ENCODE measurements at places on chromosomes 1 and 21. TPM values are rescaled to one million over a fixed set of nuclear protein-coding genes. Genes with fewer than 3 reads are reported as not detected.

TTC34 gene
- polyA plus RNA-seq = 0.59 TPM

DNA sequence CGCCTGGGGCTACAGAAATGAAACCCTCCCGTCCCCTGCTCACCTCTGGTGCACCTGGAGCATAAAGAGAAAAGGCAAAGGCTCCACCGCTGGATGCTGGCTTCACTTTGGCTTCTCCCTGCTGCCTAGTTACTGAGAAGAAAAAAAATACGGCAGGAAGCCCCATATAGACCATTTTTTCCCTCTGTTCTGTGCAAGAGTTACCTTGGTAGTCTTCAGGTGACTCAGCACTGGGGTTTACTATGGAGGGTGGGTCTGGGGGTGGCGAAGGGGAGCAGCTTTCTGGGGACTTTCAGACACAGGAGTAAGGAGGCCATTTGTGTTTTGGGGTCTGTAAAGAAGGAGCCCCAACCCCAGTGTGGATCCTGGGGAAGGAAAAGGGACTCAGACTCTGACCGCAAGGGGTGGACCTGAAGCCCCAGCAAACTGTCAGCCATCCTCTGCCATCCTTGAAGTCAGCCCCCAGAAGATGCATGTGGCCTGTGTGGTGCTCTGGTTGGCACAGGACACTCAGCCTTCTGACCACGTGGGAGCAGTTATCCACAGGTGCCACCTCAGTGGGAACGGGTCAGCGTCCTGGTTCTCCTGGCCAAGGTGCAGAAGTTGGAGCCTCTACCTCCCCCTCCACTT, 25.9 kb upstream of the EPS8L3 start:
- peak; percentile 17 for DNase-seq

DNA sequence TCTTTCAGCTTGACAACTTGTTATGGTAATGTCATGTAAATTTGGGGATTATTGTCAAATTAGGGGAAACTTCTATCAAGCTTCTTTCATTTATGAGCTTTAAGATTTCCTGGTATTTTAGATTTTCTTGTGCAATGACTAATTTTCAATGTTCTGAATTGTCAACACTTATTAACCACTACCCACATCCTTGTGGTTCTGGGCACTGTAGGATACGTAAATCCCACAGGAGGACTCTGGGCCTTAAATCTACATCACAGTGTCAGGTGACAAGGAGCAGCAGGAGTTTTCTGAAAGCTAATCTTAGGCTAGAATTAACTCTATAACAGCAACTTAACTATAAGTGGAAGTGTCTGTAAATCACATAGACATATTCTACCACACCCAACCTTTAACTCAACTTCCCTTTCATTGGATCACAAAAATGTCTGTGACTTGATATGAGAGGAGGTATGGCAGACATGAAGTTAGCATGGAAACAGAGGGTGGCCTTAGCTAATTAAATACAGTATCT, 397.7 kb downstream of the HLX start:
- no peak for DNase-seq

GRCh38 chr1:162530307-162530987, 31.1 kb upstream of the UAP1 start:
- DNase-seq = no peak

DNA sequence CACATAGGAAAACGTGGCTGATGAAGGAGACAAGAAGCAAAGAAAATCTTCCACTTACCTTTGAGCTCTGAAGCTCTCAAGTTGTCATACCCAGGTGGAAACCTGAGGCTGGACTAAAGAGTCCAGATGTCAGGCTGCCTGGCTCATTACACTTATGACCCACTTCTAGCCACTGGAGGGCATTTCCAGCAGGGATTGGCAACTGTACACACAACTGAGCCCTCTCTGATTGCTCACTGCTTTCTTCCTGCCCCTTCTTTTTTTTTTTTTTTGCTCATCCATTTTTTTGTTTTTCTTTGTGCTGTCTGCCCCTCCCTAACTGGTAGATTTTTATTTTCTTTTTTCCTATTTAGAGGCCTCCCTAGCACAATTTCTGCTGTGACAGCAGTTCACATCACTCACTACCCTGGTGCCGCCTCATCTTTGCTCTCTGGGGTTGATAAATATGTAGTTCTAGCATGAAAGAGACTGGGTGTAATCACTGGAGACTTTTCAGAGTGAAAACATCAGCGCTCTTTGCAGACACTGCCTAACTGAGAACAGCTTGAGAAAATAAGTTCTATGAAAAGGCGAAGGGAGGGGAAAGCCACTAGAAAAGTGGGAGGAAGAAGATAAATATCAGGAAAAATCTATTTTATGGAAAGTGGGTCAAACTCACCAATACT, 334.5 kb downstream of the NUF2 start:
- DNase-seq = no peak

FAM43B gene
- polyA plus RNA-seq = 0.22 TPM

- no peak for DNase-seq
These were observed 29.5 kb upstream of the RUNX3 start for GRCh38 chr1:24959623-24959975.

DNA sequence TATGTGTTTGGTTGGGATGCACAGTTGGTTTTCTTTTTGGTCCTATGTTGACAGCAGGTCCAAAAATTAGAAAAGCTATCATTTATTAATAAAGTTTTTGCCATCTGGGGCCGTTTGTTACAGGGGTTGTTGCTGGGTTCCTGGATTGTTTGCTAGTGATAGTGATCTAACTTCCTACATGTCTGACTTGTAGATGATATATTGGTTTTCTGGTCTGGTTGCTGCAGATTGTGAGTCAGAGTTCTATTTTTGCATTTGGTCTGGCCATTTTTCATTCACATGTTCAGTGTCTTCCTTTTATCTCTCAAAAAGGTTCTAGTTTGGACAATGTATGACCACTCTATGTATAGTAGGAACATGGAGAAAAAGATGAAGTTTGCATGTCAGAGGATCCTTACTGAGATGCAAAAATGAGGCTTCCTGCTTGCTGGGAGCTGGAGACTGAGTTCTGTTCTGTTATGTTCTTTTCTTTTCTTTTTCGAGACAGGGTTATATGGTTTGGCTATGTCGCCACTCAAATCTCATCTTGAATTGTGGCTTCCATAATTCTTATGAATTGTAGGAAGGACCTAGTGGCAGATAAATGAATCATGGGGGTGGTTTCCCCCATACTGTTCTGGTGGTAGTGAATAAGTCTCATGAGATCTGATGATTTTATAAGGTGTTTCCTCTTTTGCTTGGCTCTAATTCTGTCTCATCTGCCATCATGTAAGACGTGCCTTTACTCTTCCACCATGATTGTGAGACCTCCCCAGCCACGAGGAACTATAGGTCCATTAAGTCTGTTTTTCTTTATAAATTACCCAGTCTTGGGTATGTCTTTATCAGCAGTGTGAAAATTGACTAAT, 4.2 kb upstream of the NVL start:
- no peak for DNase-seq

TRAF3IP3 gene
- polyA plus RNA-seq = 1.2 TPM

DNA sequence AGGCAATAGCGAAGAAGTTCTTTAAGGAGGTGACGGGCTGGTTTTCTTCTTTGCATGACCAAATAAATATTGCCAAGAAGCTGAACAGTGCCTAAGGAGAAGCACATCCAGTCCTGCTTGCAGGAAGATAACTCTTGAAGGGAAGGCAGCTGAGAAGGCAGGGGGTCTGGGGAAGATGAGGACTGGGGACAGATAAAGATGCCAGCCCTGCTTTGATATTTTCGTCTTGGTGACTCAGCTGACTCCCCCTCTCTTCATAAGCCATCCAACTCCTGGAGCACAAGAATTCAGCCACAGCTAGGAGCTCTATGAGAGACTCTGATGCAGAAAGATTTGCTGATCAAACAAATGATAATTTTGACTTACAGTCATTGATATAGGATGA, 3.4 kb downstream of the CFAP45 start:
- no peak for DNase-seq

GRCh38 chr1:116537898-116538297, 32.9 kb downstream of the CD58 start:
- DNase-seq = no peak

FAM167B gene
- 2.3 TPM for polyA plus RNA-seq

MMEL1 gene
- 1.1 TPM for polyA plus RNA-seq

UBIAD1 gene
- polyA plus RNA-seq = 15.5 TPM

- no peak for DNase-seq
These were observed 33.4 kb downstream of the CENPF start for GRCh38 chr1:214636436-214636835.

KRTAP12-2 gene
- not detected for polyA plus RNA-seq

WLS gene
- polyA plus RNA-seq = 75.9 TPM

USP24 gene
- polyA plus RNA-seq = 11.5 TPM

DNA sequence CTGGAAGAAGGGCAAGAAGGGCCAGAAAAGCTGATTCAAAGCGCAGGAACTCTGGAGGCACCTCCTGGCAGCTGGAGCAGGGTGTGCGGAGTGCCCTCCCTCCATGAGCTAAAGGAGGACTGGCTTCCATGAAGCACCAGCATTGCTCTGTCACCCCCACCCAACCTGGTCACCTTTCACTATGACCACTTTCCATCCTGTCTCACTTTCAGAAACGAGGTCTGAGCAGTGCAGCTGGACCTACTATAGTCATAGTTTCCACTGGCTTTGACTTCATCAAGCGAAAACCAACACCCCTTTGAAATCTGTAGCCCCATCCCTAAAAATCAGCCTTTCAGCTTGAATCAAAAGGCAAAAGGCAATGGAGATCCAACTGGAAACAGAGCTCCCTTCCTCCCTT, 84.8 kb upstream of the CACNA1E start:
- DNase-seq = no peak

DNA sequence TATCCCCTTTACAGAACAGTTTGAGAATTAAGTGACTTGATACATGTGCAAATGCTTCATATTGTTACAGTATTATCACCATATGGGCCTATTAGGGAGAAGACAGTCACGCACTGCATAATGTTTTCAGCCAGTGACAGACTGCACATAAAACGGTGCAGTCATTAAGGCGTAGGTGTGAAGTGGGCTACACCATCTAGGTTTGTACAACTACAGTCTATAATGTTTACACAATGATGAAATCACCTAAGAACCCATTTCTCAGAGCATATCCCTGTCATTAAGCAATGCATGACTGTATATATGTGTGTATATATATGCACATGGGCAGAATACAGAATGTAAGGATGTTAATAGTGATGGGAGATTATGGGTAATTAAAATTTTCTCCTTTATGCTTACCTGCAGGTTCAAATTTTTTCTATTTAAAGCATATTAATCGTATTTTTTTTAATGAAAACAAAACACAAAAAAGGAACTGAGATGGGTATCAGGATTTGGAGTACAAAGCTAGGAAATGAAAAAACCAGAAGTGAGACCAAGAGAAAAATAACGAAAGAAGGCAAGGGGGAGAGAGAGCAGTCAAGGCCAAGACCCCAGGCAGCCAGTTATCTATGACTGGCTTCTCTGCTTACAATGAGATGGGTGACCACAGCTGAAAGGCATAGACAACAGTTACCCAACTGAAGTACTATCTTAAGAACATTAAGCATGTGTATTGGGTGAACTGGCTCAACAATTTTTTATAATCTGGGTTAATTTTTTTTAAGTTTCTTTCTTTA, 122.9 kb upstream of the DAB1 start:
- no peak for DNase-seq

BEND5 gene
- 21.9 TPM for polyA plus RNA-seq

DNA sequence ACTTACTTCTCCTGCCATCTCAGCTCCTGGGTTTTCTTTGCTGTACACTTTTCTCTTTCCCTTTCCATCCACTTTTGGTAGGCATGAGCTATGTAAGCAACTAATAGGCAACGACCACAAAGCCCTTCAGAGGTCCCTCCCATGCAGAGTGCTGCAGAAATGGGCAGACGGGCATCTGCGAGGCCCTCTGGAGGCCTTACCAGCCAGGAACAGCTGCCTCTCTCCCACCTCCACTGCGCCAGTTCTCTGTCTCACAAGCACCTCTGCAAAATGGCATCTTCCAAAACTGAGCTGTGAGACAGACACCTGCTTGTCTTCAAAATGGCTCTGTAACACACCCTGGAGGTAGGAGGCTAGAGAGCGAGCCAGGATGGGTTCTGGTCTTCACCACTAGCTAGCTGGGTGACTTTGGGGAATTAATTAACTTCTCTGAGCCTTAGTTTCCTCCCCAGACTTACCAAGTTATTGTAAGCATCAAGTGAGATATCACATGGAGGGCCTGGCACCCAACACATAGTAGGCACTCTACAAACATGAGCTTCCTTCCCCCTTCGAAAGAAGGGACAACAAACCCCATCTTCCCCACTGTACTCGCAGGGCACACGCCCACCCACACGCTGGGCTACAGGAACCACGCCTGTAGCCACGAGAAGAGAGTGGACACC, 62.0 kb downstream of the BCAR3 start:
- no peak for DNase-seq

SLC45A3 gene
- 3.5 TPM for polyA plus RNA-seq

- DNase-seq = no peak
These were observed 3.8 kb downstream of the C1orf35 start for GRCh38 chr1:228099331-228099732.

SPATA45 gene
- polyA plus RNA-seq = not detected

DNA sequence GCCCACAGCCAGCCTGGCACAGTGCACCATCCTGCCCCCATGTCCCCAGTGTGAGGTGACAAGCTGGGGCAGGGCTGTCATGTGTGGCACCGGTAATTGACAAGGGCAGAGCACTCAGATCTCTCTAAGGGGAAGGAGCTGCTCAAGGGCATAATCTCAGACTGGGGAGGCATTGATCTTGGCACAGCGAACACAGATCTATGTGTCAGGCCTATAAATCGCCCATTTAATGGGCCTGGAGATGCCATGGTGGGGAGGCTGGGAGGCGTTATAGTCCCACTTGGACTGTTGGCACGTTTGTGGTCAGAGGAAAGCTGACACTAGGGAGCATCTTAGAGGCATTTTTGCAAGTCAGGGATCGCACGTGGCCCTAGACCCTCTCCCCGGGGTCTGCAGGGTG, 594.1 kb downstream of the PTPRU start:
- no peak for DNase-seq

GPR37L1 gene
- 0.03 TPM for polyA plus RNA-seq

- DNase-seq = no peak
These were observed 36.9 kb downstream of the CDC42BPA start for GRCh38 chr1:227281371-227281770.

DNA sequence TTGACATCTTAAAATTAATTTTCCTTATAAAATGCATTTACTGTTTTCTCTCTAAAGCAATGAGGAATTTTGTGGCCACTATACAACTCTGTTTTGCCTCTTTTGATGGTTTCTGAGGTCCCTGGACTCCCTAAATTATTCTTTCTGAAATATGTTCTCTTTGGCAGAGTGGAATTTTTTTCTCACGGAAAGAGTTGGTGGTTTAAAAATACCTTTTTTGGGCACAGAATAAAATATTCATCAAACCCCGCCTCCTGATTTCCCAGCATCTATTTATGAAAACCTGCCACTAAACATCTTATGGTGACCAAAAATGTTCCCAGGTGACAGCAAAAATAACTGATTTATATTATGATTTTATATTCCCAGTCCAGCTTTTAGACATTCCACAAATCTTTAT, 165.3 kb upstream of the SYT6 start:
- DNase-seq = no peak

TFF2 gene
- polyA plus RNA-seq = not detected
